ENCODE measurements at places on chromosomes 16 and 17.
A peak's percentile ranks its signal among the peaks of the same experiment; 100 is the strongest.

GRCh38 chr16:54630284-54630967, 300.2 kb upstream of the IRX5 start:
- no peak for DNase-seq

- peak; percentile 56 for DNase-seq
Measured at GRCh38 chr17:63848834-63849689, 6.6 kb upstream of the SMARCD2 start.

- DNase-seq = peak; percentile 11
Measured at GRCh38 chr17:35242805-35243560, at the start of gene SLFN5. TSS of gene SLFN5 (plus strand) at chr17:35243072. CDS start at chr17:35258691, 15,619 bp downstream.

DNA sequence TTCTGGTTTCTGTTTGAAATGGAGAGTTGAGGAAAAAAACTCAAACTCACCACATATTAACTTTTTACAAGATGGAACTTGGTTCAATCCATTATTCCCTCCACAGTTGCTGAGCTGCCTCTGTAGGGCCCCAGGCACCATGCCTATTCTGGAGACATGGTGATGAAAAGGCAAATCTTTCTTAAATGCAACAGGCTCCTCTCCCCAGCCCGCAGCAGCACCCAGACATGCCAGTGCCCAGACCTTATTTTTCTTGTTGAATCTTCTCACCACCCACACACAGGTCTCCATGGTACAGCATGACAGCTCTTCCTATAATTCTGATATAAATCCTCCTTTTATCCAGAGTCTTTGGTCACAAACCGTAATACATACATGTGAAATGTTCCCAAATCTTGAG, 7.6 kb downstream of the CYTH1 start:
- DNase-seq = no peak

DNA sequence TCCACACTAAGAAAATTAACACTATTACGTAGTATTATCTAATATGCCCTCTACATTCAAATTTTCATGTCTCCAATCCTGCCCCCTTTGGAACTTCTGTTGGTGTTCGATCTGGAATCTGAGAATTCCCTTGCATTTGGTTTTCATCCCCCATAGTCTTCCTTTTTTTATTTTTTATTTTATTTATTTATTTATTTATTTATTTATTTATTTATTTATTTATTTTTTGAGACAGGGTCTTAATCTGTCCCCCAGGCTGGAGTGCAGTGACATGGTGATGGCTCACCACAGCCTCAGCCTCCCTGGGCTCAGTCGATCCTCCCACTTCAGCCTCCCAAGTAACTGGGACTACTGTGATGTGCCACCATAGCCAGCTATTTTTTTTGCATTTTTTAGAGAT, 589.3 kb downstream of the MAF start:
- no peak for DNase-seq

DNA sequence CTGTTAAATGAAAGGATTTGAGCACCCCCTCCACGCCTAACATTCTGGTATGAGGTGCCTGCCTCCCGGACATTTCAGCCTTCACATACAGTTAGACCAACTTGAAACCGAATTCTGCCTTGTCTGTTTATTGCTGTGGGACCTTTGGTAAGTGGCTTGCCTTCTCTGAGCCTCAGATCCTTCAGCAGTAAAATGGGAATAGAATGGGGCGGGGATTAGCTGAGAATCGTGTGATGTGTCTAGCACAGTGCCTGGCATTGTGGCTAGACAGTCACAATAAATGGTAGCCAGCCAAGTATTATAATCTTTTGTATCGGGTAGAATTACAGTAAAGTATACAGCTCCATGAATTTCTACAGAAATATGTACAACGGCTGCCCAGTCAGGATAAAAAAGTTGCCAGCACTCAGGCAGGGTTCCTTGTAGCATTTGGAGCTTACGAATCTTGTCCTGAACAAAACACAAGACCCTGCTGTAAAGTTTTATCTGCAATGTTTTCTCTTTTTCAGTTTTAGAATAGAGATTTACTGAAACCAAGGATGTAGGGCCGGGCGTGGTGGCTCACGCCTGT, 786 bp downstream of the TMC7 start:
- no peak for DNase-seq

DNA sequence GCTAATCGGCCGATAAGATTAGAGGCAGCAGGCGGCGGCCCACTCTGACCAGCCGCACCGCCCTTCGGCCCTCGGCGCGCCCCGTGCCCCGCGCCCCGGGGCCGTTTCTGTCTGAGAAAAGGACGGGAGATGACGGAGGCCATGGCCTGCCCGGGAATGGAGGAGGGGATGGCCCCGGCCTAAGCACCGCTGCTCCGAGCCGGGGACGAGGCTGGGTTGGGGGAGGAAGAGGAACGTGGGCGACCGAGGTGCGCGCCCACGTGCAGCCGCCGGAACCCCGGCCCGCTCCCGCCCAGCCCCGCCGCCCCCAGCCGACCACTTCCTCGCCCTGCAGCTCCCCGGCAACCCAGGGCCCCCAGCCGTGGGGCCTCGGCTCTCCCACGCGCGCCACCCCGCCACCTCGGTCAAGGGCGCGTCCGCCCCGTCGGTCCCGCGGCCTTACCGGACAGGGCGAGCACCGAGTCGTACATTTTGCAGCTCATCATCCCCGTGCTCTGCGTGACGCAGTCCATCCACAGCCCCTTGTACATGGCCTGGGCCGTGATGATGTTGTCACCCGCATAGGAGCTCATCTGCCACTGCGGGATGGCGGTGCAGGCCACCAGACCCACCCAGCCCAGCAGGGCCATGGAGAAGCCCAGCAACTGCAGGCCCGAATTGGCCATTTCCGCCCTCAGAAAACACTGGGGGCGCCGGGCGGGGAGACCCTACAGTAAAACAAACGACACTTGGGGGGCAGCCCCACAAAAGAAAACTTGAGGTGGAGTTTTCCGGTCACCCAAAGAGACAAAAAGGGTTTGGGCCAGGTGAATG, 693 bp downstream of the CLDN7 start:
- DNase-seq = no peak

- DNase-seq = no peak
Measured at GRCh38 chr17:74870512-74870911, 2.3 kb downstream of the FDXR start.

- DNase-seq = no peak
Measured at GRCh38 chr16:51898872-51899271, 648.1 kb downstream of the TOX3 start.

- no peak for DNase-seq
Measured at GRCh38 chr16:21603928-21604327, 4.6 kb downstream of the METTL9 start.

- no peak for DNase-seq
Measured at GRCh38 chr17:28689011-28689410, 22.7 kb downstream of the PROCA1 start.

DNA sequence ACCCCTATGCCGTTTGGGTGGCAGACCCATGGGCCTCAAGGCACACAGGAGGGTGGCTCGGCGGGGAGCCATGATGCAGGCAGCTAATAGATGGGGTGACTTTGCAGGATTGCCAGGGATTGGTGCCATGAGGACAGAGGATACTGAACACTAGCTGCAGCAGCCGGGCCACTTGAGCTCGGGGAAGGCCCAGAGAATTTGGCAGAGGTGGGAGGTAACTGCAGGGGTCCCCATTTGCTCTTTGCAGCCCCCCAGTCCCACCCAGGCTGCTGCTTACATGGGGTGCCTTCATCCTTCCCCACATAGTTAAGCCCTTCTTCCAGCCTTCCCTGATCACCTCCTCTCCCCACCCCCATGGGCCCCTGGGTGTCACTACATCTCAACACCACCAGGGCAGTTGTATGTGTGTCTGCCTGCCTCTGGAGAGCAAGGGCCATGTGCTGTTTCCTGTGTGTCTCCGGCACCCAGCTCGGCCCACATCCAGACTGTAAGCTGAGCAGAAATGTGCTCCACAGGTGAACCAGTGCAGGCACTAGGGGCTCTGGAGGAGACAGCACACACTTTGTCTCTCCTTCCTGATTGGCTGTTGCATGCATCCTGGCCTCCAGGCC, 52.0 kb downstream of the SREBF1 start:
- DNase-seq = no peak

DNA sequence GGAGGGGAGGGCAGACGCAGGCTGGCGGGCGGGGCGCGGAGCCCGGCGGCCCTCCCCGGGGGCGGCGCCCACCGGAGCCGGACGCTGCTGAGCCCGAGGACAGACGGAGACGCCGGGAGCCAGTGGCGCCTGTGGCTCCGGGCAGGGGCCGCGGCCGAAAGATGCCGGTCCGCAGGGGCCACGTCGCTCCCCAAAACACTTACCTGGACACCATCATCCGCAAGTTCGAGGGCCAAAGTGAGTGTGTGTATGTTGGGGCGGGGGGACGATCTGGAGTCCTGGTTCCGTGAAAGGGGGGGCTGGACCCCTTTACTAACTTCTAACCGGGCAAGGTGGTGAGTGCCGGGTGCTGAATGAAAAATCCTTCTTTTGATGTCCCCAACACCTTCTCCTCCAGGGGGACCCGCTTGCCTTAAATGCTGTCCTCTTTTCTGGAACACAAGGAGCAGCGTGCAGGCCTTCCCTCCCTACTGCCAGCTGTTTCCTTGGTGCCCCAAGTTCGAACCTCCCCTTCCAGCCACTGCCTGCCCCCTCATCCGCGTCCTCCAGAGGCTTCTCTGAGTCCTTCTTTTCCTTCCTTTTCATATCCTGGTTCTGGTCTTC, at the start of gene KCNH6:
TSS of gene KCNH6 (plus strand) at position 106 of the 603 bp plus-strand sequence. CDS start at position 162, 56 bp downstream.
- no peak for DNase-seq

- no peak for DNase-seq
Measured at GRCh38 chr16:20225228-20225733, 102.0 kb downstream of the GP2 start.

DNA sequence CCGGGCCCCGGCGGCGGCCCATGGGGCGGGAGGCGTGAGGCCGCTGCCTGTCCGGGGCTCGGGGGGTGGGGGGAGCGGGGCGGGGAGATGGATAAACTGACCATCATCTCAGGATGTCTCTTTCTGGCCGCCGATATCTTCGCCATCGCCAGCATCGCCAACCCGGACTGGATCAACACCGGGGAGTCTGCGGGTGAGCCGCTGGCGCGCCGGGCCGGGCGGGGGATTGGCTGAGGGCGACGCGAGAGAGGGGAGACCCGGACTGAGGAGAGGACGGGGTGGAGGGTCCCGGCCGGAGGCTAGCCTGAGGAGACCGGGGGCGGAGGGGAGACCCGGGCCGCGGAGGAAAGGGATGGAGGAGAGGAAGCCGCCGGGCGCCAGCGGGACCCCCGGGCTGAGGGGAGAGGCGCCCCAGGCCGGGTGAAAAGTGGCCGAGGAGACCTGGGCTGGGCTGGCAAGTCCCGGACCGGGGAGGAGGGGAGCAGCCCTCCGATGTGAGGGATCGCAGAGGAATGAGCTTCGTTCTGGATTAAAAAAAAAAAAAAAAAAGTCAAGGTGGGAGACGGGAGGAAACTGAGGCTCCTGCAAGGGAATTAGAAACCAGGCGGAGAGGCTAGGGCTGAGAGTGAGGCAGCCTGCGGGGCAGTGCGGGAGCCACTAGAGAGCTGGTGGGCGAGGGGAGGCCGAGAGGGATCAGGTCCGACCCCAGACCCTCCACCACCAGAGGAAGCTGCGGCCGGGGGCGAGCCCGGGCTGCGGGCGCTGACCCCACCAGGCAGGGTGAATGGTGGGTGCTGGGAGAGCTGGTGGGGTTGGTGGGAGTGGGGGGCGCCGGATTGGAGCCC, 526 bp downstream of the MOSMO start:
- DNase-seq = no peak

- DNase-seq = no peak
Measured at GRCh38 chr17:81976332-81977210, 858 bp upstream of the ASPSCR1 start.

- DNase-seq = no peak
Measured at GRCh38 chr16:68416057-68417046, 32.0 kb downstream of the SMPD3 start.

DNA sequence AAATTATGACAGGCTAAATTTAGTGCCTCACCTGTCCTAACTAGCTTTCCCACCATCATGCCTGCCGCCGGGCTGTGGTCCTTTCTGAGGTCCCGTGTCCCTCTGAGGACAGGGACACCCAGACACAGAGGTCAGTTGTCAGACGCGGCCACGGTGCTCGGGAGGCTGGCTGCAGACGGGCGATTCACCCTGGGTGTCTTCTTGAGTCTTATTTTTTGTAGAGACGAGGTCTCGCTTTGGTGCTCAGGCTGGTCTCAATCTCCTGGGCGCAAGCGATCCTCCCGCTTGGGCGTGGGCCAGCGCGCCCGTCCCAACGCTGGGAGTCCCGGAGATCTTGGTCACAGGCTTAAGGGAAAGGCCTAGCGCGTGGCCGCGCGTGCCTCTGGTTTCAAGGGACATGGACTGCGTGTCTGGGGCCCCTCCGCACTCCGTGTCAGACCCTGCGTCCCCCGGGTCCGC, 797 bp upstream of the RAB11FIP3 start:
- no peak for DNase-seq

- no peak for DNase-seq
Measured at GRCh38 chr17:79276821-79277220, 202.2 kb downstream of the ENGASE start.

- peak; percentile 11 for DNase-seq
Measured at GRCh38 chr17:44794851-44795413, 35.2 kb downstream of the GJC1 start.

DNA sequence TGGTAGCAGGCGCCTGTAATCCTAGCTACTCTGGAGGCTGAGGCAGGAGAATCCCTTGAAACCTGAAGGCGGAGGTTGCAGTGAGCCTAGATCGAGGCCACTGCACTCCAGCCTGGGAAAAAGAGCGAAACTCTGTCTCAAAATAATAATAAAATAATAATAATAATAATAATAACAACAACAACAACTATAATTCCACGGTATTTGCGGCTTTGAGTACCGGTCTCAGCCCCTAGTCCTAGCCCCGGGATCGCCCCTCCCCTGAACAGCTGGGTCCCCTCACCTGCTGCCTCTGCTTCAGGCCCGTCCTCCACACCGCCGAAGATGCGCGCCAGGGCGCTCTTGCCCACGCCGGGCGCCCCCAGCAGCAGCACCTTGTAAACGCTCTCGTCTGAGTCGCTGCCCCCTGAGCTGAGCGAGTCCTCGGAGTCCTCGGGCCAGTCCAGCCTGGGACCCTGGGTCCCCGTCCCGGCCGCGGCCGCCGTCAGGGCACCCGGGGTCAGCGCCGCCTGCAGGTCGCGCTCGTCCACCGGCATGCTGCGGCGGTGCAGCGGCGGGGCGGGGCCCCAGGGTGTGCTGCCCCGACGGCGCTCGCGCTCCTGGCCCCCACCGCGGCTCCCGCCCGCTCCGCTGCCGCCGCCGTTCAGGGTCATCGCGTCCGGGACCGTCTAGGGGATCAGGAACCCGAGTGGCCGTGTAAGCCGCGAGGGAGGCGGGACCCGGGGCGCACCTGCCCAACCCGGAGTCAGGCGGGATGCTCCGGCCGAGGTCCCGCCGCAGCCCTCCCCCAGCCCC, 611 bp downstream of the RRAD start:
- DNase-seq = no peak

- no peak for DNase-seq
Measured at GRCh38 chr17:49583889-49584288, 8.2 kb downstream of the NXPH3 start.
